Nucleus accumbens (tissue), 56 donors: ENCODE measurements at places on chromosomes 13 and 19.

DNA sequence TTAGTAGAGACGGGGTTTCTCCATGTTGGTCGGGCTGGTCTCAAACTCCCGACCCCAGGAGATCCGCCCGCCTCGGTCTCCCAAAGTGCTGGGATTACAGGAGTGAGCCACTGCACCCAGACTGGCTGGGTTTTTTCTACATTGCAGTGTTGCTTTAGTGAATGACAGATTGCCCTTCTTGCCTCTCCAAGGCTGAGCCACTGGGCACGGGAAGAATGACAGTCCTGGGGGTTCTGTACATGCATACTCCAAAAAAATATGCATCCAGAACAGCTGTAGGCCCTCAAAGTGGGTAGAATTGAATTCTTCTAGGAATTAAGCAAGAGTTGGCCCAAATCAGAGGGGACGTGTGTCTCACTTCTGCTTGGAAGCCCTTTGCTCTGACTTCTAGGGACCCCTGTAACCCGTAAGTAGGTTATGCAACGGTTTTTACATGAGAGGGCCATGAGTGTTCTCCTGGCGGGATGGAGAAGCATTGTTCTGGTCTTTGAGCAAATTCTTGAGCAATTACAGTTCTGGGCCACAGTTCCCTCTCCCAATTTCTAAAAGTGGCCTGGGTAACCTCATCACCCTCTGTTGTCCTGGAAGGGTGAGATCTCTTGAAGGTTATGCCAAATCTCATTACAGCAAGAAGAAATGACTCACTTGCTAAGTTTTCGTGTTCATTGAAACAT is 3.6 kb downstream of the ACTN4 start:
- DNase-seq: no peak

DNA sequence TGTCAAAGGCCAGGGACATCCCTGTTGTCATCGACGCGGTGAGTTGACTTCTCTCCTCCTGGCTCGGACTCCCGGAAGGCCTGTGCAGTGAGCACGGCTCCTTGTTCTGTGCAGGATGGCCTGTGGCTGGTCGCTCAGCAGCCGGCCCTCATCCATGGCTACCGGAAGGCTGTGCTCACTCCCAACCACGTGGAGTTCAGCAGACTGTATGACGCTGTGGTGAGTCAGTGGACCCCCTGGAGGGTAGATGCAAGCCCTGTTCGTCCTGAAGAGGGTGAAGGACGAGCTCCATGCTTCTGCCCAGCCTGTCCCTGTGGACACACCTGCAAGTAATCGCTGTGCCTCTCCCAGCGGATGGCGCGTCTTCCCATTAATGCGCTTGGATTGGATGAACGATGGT is 19.2 kb downstream of the NAXD start:
- no peak for DNase-seq

DNA sequence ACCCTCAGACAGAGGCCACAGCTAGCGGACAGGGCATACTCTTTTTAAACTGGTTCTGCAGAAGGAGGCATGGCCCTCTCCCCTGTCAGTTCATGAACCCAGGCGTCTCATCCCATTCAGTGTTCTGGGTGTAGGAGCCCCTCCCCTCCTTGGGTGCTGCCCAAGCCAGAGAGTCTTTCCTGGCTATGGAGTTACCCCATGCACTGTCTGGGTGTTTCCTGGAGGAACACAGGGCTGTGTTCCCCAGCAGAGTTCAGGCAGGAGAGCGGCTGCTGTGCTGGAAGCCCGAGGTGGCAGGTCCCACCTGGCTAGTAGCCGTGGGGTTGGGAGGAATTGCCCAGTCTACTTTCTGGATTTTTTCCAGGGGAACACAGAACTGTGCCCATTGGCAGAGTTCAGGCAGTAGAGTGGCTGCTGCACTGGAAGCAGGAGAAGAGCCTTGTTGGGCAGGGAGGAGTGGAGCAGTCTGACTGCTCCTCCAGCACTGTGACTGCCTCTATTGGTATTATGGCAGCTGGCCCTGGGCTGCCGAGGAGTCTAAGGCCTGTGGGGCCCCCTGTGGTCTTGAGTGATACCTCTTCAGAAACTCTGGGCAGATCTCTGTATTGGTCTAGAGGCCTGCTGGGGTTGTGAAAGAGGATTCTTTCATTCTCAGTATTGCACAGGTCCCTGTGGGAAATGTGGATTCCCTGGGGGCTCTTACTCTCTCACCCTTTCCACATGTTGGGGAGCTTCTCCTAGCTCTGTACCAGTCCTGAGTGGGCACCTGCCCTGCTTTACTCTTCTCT is 168.3 kb downstream of the PCDH20 start:
- DNase-seq: no peak

GRCh38 chr19:11087870-11088505 is 1.3 kb upstream of the LDLR start:
- DNase-seq: no peak

DNA sequence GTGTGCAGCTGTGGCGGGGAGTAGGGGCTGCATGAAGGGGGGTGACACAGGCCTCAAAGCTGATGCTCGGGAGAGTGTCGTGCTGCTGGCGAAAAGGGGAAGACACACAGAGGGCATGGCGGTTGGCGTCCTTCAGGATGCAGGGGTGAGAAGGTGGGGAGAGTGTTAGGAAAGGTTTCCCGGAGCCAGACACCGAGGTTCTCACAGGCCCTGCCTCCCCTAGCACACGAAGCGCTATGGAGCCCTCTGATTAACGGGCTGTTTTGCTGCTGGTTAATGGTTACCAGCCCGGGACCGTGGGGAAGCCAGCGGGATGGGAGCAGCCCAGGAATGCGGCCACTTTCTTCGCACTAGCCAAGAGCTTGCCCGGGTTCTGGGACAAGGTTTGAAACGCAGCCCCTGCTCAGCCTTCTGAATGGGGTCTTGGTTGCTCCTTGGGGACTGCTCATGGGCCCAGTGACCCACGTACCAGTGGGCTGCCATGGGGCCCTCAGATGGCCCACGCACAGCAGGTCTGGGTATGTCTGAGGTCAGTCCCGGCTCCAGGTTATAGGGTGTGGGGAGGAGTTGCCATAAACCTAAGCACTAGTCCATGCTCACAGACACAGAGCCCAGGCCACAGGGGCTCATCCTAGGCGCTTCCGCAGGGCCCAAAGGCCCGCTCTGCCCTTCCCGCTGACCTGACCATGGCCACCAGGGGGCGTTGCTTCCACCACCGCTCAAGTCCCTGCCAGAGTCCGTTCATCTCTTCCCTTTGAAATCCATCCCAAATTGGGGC is 31.3 kb upstream of the ISYNA1 start:
- no peak for DNase-seq

GRCh38 chr19:28020619-28021258 is 1192.2 kb downstream of the UQCRFS1 start:
- DNase-seq: no peak
